Esophagus squamous epithelium (tissue), 5 donors: ENCODE measurements at places on chromosomes 6 and 20. TPM values are rescaled to one million over a fixed set of nuclear protein-coding genes. Genes with fewer than 3 reads are reported as not detected.

The MYB gene
- 6.9 TPM for total RNA-seq

The LY86 gene
- 2.3 TPM for total RNA-seq

The FAXC gene
- total RNA-seq = 1.3 TPM

The DSN1 gene
- 6.9 TPM for total RNA-seq

The TMEM74B gene
- total RNA-seq = 1.1 TPM

The PROKR2 gene
- not detected for total RNA-seq

The NFYA gene
- total RNA-seq = 9.0 TPM

The MUCL3 gene
- total RNA-seq = 0.21 TPM

The RSPO4 gene
- total RNA-seq = not detected
